Fibroblast of mammary gland (primary cell): ENCODE measurements at places on chromosomes 2 and 18.

- DNase-seq, result no peak
These were observed 98.5 kb downstream of the ATAD2B start for GRCh38 chr2:23828256-23828980.

DNA sequence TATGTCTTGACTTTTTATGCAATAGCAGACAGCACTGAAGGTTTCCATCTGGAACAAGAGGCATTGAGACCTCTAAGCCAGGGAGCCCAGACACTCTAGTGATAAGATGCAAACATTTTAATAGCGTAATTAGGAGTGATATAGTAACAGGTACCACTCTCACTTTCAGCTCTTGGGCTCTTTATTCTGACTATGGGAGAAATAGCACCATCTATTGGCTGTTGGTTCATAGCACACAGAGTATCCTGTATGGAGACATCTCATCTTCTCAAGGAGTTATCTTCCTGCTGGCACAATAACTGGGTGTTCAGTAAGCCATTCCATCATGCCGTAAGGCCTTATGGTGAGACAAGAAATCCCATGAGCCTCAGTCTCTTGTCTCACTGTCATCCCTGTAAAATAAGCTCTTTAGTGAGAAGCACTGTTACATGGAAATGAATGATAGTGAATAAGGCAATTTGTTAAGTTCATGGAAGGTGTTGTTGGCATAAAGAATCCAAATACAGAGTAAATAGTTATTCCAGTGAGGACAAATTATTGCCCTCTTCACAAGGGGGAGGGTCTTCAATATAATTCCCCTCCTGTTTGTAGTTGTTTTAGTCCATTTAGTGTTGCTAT is 48.3 kb downstream of the THUMPD2 start:
- DNase-seq, result peak; percentile 42

- DNase-seq, result no peak
These were observed 32.4 kb downstream of the SMAD2 start for GRCh38 chr18:47898055-47898454.

- DNase-seq, result peak; percentile 89
These were observed 274.7 kb upstream of the SIX2 start for GRCh38 chr2:45283764-45284620.

DNA sequence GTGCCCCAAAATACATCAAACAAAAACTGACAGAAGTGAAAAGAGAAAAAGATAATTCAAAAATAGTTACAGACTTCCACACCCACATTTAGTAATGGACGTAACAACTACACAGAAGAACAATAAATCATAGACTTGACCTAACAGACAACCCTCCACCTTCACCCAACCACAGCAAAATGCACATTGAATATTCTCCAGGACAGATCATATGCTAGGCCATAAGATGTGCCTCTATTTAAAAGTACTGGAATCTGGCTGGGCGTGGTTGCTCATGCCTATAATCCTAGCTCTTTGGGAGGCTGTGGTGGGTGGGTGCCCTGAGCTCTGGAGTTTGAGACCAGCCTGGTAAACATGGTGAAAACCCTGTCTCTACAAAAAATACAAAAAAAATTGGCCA is 20.0 kb downstream of the SLC66A2 start:
- no peak for DNase-seq

GRCh38 chr2:143150287-143150686 is 21.1 kb downstream of the ARHGAP15 start:
- no peak for DNase-seq

DNA sequence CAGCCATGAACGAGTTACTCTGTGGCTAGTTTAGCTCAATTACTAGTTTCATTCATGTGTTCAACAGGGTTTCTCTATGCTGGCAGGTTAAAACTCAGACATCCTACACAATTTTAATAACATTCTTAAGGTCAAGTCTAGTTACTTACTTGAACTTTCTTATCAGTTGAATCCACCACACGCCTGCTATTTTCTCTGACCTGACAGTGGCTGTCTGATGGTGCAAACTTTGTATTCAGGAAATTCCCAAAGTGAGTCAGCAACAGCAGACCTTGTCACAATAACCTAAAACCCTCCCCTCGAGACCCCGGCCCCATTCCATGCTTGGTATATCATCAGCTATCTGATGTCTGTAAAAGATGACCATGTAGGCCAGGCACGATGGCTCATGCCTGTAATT is 20.8 kb upstream of the CIDEA start:
- no peak for DNase-seq

- peak; percentile 18 for DNase-seq
These were observed 410.6 kb upstream of the FIGN start for GRCh38 chr2:164146441-164146840.

- DNase-seq, result no peak
These were observed 137.2 kb downstream of the BCL2 start for GRCh38 chr18:63182310-63182772.

DNA sequence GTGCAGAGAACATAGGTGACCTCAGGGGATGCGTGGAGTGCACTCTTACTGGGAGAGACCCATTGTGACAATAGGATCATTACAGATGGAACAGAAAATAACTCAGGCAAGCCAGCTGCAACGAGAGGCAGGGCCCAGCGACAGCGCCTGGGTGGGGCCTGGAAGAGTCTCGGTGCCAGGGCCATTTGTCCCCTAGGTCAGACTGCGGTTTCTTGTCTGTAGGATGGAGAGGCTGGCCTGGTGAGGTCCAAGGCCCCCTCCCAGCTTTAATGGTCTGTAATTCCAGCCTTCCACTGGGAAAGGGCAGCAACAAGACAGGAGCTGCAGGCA is 208.6 kb upstream of the APCDD1 start:
- no peak for DNase-seq

GRCh38 chr2:85053802-85054201 is 79.4 kb upstream of the TCF7L1 start:
- peak; percentile 55 for DNase-seq

DNA sequence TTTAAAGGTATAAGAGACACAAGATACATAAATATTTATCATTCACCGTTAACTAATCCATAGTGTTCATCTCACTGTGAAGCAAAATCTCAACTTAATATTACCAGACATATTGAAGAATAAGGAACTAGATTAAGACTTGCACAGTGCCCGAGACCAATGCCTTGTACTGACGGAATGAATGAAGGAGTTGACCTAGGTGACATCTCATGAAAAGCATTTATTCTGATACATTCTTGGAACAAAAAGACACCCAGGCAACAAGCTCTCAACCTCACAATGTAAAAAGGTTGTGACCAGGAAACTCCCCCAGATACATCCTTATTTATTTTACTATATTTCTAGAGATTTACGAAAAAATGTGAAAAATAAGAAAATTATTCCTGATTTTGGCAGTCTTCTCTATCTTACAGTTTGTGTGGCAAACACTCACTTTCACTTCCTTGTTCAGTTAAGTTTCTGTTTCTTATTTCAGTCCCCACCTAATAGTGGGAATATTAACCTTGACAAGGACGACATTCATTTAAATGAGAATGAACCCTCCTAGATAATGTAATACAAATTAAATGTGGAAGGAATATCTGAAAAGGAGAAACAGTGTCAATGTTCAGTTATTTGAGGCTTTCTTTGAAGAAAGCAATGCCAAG is 28.4 kb downstream of the M1AP start:
- DNase-seq, result no peak

GRCh38 chr2:126115975-126116374 is 540.0 kb upstream of the GYPC start:
- no peak for DNase-seq

DNA sequence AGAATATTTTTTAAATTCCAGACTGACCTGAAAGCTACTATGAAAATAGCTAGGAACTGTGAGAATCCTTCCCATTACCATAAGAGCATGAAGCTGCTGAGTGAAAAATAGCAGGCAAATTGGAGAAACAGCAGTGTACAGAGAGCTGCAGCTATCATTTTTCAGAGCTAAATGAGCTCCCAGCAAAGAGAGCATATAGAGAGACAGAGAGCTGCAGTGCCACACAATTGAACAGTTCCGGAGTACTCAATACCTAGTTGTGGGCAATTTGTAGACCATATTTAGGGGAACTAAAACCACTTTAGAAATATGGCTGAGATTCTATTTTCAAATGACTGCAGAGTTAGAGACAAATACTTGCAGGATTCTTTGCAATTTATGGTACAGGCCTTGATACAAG is 645.3 kb downstream of the STK39 start:
- no peak for DNase-seq

GRCh38 chr2:168002021-168002553 is 245.3 kb downstream of the STK39 start:
- peak; percentile 69 for DNase-seq

DNA sequence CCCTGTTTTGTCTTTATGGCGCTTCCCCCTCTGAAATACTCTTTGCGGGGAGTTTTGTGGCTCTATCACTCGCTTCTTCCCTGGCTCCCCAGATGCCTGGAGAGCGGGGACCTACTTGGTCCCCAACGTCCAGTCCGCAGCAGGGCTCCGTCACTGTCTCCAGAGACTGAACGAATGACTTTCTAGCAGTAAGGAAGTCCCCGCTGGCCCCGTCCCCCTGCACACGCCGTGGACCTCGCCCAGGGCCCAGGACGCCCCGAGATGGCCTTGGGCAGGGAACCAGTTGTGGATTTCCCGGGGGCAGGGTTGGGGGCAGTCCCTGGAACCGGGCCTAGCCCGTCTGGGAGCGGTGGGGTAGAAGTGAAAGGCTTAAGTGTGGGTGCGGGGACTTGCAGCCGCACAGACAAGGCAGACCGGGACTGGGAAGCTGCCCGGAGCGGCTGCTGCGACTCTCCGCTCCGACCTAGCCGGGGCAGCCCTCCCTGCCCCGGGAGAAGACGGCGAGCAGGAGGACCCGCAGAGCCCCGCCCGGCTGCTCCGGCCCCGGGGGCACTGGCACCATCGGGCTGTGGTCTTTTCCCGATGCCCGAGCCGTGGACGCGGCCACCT is 821 bp upstream of the EPHA4 start:
- peak; percentile 38 for DNase-seq

- DNase-seq, result no peak
These were observed 189.7 kb upstream of the REV1 start for GRCh38 chr2:99679518-99679917.

DNA sequence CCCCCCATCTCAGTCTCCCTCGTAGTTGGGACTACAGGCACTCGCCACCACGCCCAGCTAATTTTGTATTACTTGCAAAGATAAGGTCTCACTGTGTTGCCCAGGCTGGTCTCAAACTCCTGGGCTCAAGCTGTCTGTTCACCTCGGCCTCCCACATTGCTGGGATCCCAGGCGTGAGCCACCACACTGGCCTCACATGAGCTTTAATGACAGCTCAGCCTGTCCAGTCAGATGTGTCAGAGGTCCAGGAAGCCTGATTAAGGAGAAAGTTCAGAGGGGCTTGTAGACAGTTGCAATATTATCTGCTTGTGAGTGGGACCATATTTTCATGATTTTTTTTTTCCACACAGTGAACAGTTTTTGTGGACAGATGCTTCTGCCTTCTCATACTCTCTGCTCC is 82.0 kb downstream of the LIMS1 start:
- no peak for DNase-seq

GRCh38 chr2:232315049-232315922 is 63.3 kb upstream of the ALPP start:
- DNase-seq, result peak; percentile 58

- DNase-seq, result no peak
These were observed 44.8 kb downstream of the NDUFAF7 start for GRCh38 chr2:37276291-37276690.

- no peak for DNase-seq
These were observed 456.5 kb upstream of the ZNF804A start for GRCh38 chr2:184141866-184142265.

DNA sequence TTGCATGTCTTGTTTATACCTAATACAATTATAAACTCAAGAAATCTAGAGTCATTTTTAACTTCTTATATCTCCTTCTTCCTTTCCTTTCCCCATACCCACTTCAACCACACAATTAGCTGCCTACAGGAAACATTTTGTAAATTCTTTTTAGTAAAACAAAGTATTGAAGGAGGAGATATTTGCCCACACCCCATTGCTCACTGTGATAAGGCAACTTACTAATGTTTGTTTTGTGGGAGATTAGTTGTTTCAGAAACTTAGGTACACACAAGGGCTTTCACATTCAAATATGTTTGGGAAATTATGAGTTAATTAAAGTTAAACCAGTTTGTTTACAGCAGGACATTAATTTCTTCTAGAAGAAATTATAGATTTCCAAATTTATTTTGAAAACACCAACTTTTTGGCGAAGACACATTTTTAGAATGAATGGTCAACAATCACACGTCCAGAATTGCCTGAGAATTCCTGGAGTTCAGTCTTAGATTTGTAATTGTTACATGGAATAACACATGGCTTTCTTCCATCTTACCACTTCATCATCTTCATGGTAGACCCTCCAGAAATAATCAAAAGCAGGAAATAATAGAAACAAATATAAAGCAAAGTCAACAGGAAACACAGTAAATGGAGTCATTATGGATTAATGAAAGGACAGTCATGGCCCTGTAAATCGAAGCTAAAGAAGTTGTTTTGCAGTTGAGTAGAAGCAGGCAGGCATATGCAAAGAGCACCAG is 62.5 kb upstream of the RAB27B start:
- no peak for DNase-seq

DNA sequence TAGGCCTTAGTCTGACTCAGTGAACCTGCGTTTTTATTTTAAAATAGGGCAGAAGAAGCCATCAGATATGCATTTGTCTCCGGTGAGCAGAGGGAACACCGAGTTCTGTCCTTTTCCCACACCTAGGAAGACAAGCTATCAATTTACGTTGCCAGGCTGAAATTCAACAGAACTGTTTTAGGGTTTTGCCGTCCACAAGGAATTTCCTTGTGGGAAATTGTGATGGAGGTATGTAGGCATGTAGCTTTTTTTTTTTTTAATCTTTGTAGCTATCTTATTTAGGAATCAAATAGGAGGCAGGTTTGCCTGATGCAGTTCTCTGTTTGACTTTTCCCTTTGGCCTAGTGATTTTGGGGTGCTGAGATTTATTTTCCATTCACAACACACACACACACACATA is 62.0 kb upstream of the ASAP2 start:
- DNase-seq, result peak; percentile 27

- no peak for DNase-seq
These were observed 56.4 kb upstream of the CCDC141 start for GRCh38 chr2:179106342-179106675.

DNA sequence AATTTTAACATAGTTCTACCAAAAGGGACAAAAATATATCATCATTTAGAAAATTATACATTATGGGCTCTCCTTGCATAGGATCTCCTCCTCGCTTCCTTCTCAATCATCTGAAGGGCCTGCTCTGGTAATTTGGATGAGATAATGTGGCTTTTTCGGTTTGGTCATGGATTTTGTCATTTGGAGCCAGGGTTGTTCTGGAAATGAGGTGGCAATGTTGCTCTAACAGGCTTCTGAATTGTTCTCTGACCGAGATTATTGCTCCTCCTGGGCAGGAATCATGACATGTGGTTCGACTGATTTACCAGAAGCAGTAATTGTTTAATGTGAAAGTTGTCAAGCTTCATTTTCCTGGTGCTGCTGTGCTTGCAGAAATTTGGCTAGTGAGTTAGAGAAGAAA is 194.7 kb upstream of the ERBB4 start:
- DNase-seq, result no peak

- DNase-seq, result no peak
These were observed 136.5 kb upstream of the FN1 start for GRCh38 chr2:215572341-215572848.

DNA sequence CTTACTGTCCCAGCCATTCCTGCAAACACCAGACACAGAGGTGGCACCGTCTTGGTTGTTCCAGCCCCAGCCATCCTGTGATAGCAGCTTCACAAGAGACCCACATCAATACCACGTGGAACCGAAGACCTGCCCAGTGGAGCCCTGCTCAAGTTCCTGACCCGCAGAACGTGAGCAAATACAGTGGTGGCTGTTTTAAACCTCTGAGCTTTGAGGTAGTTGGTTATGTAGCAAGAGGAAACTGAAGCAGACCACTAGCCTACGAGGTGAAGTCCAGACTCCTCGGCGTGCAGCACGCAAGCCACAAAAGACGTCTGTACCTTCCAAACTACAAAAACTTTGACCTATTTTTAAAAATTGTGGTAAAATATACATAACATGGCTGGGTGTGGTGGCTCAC is 96.1 kb upstream of the ODC1 start:
- no peak for DNase-seq
